ENCODE measurements at places on chromosomes 1 and 21.

DNA sequence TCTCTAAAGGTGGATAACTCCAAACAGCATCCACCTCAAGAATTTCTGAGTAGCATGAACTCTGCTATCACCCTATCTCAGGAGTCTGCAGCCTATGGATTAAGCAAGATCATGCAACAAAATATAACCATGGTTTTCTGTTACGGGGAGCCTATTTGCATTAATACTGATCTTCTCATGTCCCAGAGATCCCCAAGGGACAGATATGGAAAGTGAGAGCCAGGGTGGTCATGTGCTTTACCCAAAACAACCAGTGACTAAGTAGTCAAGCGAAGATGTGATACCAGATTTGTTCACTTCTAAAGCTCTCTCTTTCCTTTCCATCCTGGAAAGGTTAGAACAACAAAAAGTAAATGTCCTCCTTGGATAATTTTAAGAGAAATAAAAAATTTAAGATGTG lies 125.1 kb downstream of the PRRX1 start:
- no peak for DNase-seq

DNA sequence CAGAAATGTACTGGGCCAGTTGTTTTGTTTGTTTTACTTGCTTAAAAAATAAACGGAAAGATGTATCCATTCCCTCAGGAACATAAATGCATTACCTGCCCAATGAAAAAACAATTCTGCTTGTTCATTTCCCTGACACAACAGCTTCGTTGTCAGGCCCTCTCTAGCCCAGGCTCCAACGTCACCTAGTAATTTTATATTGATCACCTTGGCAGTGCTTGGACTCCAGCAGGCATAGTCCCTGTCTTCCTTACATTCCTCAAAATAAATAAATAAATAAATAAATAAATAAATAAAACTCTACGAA lies 1.2 kb downstream of the CEP170 start:
- DNase-seq = no peak

DNA sequence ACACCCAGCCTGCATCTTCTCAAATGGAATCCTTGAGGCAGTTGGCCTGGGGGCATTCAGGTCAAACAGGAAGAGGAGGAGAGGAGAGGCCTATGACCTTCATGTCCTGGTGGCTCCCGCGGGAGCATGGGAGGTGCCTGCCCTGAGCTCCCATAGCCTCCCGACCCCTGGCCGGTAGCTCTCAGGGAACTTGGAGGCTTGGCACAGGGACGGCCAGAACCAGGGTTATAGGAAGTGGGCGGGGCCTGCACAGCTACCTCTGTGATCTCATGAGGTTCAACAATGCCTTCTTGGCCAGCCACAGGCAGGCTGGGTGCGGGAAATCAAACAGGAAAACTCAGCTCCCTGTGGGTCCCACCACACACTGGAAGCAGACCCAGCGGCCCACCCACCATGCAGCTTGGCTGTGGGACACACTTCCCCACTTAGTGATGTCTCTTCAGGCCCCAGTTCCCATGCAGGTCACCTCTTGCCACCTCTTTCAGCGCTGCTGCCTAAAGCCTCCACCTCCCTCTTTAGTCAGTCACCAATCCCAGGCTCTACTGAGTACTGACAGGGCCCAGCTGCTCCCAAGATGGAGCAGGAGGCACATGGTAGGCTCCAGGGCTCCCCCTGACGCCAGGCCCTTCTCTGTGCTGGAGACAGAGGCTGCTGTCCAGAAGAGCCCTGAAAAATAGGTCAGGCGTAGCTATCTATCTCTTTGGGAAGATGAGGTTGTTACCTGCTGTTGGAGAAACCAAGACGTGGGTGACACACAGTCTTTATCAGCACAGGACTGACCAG lies at the start of gene SLFNL1:
TSS of gene SLFNL1 (minus strand) at position 200 of the 783 bp plus-strand sequence. CDS start 1,065 bp downstream, outside the sequence.
- no peak for DNase-seq

GRCh38 chr1:85047472-85048295 lies 616 bp downstream of the MCOLN3 start:
- DNase-seq = peak; percentile 18

- DNase-seq = no peak
Measured at GRCh38 chr1:75341537-75341936, 207.3 kb downstream of the LHX8 start.

DNA sequence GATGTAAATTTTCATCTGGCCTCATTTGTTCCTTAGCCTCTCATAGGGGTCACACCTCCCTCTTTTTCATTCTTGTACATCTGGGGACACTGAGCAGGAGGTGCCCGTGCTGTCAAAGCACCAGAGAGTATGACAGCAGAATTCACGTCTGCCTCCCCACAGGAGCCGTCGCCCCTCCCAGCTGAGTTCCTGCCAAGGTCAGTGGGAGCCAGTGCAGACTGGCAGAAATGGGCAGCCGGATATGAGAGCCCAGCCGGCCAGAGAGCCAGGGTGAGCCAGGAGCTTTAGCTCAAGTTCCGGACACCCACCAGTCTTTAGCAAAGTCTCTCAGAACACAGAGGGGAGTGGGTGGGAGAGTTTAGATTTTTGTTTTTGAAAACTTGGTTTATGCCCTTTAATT lies 21.9 kb downstream of the GPR137B start:
- DNase-seq = no peak

- DNase-seq = peak; percentile 91
Measured at GRCh38 chr1:3796215-3797061, at the start of gene LRRC47. Gene LRRC47 (minus strand): TSS chr1:3796498. CDS start chr1:3796476, 22 bp downstream.

- DNase-seq = peak; percentile 30
Measured at GRCh38 chr1:171188388-171189266, 3.5 kb downstream of the FMO2 start.

GRCh38 chr1:226826479-226827261 lies 43.7 kb upstream of the PSEN2 start:
- no peak for DNase-seq

GRCh38 chr1:225470211-225471108 lies 42.6 kb upstream of the LBR start:
- DNase-seq = no peak

GRCh38 chr21:17612565-17613241 lies at the start of gene BTG3:
Gene BTG3 (minus strand): TSS chr21:17612901. CDS start chr21:17609144, 3,757 bp downstream.
- peak; percentile 77 for DNase-seq

GRCh38 chr1:227305894-227306626 lies 12.2 kb downstream of the CDC42BPA start:
- DNase-seq = no peak

DNA sequence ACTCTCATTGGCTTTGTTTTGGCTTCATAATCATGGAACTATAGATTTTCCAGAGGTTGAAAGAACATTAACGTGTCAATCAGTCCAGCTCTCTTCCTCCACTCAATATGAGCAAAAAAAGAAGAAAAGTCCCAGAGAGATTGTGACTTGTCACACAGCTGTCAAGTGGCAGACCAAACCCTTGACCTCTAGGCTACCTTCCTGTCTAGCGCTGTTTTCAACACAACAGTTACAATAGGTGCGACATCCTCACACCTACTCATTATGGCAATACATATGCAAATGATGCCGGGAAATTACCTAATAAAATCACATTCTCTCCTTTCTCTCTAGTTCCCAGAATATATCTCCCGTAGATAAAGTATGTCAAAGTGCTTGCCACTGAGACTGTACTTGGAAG lies 1.1 kb downstream of the WARS2 start:
- DNase-seq = no peak

- DNase-seq = no peak
Measured at GRCh38 chr1:201363467-201363866, 14.0 kb downstream of the TNNT2 start.

DNA sequence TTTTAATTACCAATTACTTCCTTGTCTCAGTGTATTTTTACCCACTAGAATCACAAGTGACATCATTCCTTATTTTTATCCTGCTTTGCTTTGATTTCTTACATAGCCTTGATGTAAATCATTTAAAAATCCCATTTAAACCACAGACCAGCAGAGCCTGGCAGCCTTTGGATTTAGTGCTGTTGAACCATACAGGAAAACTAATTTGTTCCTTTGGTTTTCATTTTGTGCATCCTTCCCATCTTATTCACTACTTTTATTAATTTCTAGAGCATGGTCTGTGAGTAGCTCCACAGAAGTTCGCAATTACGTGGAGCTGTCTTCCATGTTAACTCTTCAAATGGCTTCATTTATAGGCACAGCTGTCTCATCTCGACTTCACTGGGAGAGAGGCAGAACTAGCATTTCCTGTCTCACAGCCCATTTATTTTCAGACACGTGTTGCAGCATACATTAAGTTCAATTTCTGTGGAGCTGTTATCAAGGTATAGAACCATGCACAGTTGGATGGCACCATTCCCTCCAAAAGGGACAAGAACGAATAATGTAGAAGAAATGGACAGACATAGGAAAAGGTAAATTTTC lies 235.3 kb downstream of the MRPL39 start:
- no peak for DNase-seq

GRCh38 chr21:33661146-33661545 lies 18.8 kb downstream of the ITSN1 start:
- no peak for DNase-seq

DNA sequence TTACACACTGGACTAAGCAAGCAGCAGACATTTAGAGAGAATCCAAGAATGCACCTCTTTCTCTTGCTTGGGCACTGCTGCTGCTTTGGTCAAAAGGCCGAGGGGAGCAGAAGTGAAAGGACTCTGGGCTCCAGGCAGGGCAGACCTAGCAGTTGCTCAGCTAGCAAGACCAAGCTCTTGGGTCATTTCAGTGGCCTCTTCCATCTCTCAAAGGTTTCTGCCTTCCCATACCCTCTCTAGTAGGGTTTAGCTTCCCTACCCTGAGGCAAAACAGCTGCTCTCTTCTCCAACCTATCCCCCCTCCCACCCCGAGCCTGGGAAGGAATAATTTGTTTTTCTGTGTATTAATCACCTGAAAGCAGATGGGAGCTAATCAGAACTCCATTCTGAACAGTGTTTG lies 25.8 kb downstream of the TFAP2E start:
- no peak for DNase-seq
